Heart right ventricle (tissue), 16 donors: ENCODE measurements at places on chromosomes 6 and 20. TPM values are rescaled to one million over a fixed set of nuclear protein-coding genes. Genes with fewer than 3 reads are reported as not detected.

Gene RSPO3
- not detected for total RNA-seq

Gene EYA4
- 11.8 TPM for total RNA-seq

Gene GNMT
- total RNA-seq: 0.87 TPM

Gene PDYN
- not detected for total RNA-seq

Gene FILIP1
- total RNA-seq: 203 TPM

Gene MYB
- total RNA-seq: 0.39 TPM

Gene C20orf144
- not detected for total RNA-seq

Gene TRIM10
- not detected for total RNA-seq

Gene TRERF1
- total RNA-seq: 1.9 TPM

Gene RFX6
- not detected for total RNA-seq

Gene NOX3
- not detected for total RNA-seq

Gene JAG1
- 23.0 TPM for total RNA-seq

Gene UFL1
- 21.0 TPM for total RNA-seq

Gene SYNE1
- 138 TPM for total RNA-seq

Gene TNFRSF21
- 7.6 TPM for total RNA-seq

Gene OPN5
- not detected for total RNA-seq

Gene KCNB1
- 3.4 TPM for total RNA-seq

Gene C4B
- 42.1 TPM for total RNA-seq

Gene SIRPA
- 27.4 TPM for total RNA-seq

Gene CDK19
- 9.7 TPM for total RNA-seq

Gene OPRM1
- not detected for total RNA-seq

Gene ATP6V1G2
- total RNA-seq: 1.9 TPM

Gene GGTLC1
- total RNA-seq: not detected

Gene CCN6
- total RNA-seq: not detected

Gene NRN1
- total RNA-seq: 8.6 TPM

Gene PRPF6
- 49.1 TPM for total RNA-seq

Gene NRM
- 2.0 TPM for total RNA-seq

Gene DDR1
- 19.2 TPM for total RNA-seq

Gene GABRR1
- total RNA-seq: not detected

Gene TAAR9
- total RNA-seq: not detected

Gene C6orf15
- total RNA-seq: not detected

Gene OLIG3
- total RNA-seq: not detected

Gene EYA2
- 1.2 TPM for total RNA-seq

Gene TBXT
- total RNA-seq: not detected

Gene PHACTR3
- 24.1 TPM for total RNA-seq

Gene DCDC2
- not detected for total RNA-seq

Gene RAB23
- 10.8 TPM for total RNA-seq

Gene SNAI1
- 2.2 TPM for total RNA-seq

Gene ZNF165
- total RNA-seq: 0.67 TPM

Gene NR2E1
- total RNA-seq: not detected

Gene DDX43
- total RNA-seq: not detected

Gene TREM1
- 0.75 TPM for total RNA-seq

Gene TRIM38
- total RNA-seq: 3.4 TPM

Gene MRAP2
- total RNA-seq: 0.17 TPM

Gene EMILIN3
- total RNA-seq: 2.6 TPM

Gene PDE10A
- 14.0 TPM for total RNA-seq
